Progenitor cell of endocrine pancreas (in vitro differentiated cells): ENCODE measurements at places on chromosomes 2 and 18. TPM values are rescaled to one million over a fixed set of nuclear protein-coding genes. Genes with fewer than 3 reads are reported as not detected.

- no peak for DNase-seq
Measured at GRCh38 chr18:11897781-11898180, 10.3 kb downstream of the MPPE1 start.

GRCh38 chr18:9333441-9334328, 888 bp upstream of the TWSG1 start:
- DNase-seq = no peak

GRCh38 chr2:207041279-207041678, 102.0 kb downstream of the CPO start:
- DNase-seq = no peak

GRCh38 chr2:220466251-220466691, 838.8 kb downstream of the SLC4A3 start:
- DNase-seq = no peak

DNA sequence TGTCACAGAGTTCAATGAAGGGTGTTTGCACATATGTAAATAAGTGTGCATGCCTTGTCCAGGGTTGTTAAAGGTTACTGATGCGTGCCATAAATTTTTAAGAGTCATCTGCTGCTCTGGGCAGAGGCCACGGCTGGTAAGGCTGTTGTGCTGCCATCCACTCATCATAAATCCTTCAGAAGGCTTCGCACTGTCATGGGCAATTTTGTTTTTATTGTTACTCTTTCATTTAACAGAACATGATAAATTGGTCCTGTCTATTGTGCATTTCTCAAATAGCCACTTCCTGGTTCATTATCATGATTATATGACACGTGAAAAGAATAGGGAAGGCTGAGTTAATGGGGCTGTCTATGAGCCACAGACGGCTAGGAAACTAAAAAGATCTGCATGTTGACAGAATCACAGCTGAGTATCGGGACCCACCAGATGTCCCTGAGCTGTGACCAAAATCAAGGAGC, 634.3 kb upstream of the SOX11 start:
- DNase-seq = no peak

Gene FAM161A
- 19.0 and 23.7 TPM in 2 replicates for total RNA-seq

Gene INHBB
- total RNA-seq = 0.16 TPM in 1 of 2 replicates, not detected in the other
